Astrocyte (in vitro differentiated cells and primary cell): ENCODE measurements at places on chromosomes 12 and 14.

DNA sequence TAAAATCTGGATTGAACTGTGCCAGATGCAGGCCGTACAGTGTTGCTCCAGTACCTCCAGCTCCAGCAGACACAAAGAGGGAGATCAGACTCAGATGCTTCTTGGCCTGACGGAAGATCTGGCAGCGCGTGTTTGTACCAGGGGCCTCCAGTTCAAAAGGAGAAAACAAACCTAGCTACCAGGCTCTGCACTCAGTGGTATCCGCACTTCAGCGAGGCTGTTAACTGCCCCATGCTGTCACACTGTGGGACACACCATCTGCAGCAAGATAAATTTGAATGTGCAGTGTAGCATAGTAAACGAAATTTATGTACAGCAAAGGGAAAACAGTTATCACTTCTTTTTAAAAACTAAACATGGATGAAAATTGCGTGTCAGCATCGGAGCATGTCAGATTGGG lies 5.1 kb downstream of the DYNC1H1 start:
- no peak for DNase-seq

- no peak for DNase-seq
These were observed 189.1 kb downstream of the PIWIL1 start for GRCh38 chr12:130526813-130527212.

DNA sequence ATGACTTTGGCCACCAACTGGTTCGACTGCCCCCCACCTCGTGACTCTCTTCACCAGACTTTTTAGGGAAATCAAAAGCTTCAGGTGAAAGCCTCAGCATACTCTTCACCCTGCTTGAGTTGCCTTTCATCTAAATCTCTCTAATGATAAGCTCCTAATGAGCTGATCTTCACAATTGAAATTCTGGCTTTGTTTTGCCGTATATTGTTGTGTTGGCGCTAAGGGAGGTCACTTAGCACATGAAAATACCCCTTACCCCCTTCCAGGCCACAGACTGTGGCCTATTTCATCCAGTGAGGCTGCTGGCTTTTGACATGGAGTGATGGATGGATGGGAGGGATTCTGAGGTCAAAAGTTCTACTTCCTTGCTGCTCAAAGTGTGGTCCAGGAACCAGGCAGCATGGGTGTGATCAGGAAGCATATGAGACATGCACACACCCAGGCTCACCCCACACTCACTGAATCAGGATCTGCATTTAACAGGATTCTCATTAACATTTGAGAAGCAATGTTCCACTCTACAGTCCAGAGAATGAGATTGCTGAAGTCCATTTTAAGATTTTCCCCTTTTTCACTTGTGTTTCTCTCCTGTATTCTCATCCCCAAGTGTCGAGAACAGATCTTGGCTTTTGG lies 131.4 kb downstream of the DACT1 start:
- DNase-seq, result no peak

DNA sequence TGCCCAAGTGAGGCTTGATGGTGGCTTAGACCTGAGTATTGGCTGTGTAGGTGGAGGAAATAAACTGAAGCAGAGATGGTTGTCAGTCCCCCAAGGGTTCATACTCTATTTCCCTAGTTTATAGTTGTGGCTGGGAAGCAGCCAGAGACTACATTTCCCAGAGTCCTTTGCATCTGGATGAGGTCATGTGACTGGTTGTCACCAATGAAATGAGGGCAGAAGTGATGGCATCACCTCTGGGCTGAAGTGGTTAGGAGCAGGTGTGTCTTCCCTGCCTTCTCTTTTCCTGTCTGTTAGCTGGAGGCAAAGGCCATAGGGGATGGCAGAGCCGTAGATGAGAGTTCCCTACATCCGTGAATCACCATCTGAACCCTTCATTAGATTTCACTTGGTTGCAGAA lies 16.3 kb upstream of the NOS1 start:
- no peak for DNase-seq

GRCh38 chr14:30223385-30223785 lies 295.7 kb upstream of the PRKD1 start:
- peak; percentile 91 for DNase-seq

DNA sequence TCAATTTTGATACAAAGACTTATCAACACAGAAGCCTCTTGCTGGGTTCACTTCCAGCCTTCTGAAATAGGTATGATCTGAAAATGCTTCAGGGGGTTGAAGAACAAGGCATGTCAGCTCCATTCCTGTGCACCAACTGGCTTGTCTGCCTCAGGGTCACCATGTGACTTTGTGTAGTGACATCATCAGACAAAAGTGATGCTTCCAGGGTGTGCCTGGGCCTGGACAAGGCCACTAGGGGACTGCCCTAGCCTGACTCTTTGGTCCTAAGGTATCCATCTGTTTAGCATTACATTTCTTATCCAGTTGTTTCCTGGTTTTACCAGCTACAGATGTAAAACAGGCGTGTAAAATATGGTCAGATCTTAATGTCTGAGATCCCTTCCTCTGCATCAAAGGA lies 155.6 kb downstream of the CAND1 start:
- DNase-seq, result no peak

DNA sequence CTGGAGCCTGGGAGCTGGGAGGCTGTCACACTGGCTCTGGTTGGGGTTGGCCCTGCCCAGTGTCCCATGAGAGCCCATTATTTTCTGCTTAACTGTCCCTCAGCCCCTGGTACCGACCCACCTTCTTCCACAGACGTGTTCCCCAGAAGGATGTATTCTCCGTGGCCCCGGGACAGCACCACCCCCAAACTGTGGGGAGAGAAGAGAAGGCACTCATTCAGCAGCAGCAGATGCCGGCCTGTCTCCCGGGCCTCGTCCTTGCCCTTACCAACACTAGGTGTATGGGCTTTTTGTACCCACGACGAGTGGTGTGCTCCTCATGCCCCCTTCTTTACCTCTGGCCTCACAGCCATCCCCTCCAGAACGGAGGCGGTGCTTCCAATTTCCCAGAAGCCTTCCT lies 38.1 kb downstream of the LRTM2 start:
- no peak for DNase-seq

GRCh38 chr12:115090783-115091182 lies 406.8 kb upstream of the TBX3 start:
- no peak for DNase-seq

DNA sequence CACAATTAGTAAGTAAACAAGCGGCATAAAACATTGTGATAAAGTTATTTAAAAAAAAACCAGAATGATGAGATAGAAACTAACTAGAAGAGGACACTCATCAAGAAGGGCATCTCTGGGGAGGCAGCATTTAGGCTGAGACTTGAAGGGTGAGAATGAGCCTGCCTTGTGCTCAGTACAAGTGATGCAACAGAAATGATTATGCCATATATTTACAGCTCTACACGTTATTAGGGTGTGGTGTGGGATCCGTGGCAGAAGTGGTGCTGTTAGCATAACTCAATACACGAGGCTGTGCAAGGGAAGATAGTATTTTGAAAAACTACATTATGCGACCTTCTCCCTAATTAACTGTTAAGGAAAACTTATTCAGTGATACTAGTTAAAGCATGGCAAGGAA lies 178.5 kb upstream of the ATF7IP start:
- no peak for DNase-seq

GRCh38 chr14:39621678-39622077 lies 189.4 kb upstream of the FBXO33 start:
- DNase-seq, result no peak

GRCh38 chr14:50783563-50783962 lies 47.4 kb downstream of the NIN start:
- DNase-seq, result no peak

- DNase-seq, result peak; percentile 96
These were observed 192.9 kb downstream of the NUAK1 start for GRCh38 chr12:105945880-105946279.

GRCh38 chr12:109612975-109613502 lies 39.4 kb downstream of the MVK start:
- no peak for DNase-seq

DNA sequence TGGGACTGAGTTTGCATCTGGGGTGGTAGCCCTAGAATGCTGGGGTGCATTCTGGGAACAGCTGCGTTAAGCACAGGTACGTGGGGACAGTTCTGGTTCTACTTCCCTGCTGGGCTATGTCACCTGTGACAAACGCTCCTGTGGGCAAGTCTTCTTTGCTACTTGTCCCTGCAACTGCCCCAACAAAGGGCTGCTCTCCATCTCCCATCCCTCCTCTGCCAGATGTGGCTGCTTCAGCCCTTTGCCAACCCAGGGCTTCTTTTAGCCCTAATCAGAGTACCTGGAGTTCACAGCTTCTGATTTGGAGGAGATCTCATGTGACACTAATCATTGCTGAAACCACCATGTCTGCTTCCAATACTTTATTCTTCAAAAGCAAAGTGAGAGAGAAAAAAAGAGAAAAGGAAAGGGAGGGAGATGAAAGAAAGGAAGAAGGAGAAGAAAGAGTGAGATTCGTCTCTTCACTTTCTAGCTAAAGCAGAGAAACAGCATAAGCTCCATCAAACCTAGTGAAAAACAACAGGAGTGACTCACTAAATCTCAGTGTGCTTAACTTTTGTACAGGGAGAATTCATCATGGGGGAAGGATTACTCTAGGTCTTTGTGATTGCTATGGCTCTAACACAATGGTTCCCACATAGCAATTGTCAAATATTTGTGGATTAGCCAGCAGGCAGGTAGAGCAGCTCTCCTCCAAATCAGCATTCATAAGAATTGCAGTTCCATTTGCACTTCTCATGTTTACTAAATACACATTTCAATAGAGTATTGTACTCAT lies 174.8 kb downstream of the LRIG3 start:
- no peak for DNase-seq

GRCh38 chr14:59782760-59783159 lies 87.8 kb downstream of the RTN1 start:
- DNase-seq, result no peak

DNA sequence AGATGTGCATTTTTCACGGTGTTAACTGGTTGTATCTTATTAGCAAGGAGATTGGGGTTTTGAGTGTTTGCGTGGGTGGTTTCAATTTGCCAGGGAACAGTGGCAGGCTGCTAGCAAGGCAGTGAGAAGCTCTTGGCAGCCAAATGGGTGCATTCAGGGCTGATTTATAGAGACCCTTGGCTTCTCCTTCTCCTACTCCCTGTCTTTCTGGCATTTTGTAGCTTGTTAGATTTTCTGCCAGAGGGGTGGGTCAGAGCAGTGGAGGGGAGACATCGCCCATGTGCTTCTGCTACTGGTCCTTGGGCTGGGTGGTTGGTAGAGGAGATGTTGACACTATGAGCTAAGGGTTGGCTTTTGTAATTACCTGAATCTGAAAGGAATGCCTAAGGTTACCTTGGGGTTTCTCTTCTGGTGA lies 9.6 kb downstream of the CALM1 start:
- DNase-seq, result no peak

- DNase-seq, result no peak
These were observed 15.1 kb upstream of the DUSP16 start for GRCh38 chr12:12577786-12578185.

DNA sequence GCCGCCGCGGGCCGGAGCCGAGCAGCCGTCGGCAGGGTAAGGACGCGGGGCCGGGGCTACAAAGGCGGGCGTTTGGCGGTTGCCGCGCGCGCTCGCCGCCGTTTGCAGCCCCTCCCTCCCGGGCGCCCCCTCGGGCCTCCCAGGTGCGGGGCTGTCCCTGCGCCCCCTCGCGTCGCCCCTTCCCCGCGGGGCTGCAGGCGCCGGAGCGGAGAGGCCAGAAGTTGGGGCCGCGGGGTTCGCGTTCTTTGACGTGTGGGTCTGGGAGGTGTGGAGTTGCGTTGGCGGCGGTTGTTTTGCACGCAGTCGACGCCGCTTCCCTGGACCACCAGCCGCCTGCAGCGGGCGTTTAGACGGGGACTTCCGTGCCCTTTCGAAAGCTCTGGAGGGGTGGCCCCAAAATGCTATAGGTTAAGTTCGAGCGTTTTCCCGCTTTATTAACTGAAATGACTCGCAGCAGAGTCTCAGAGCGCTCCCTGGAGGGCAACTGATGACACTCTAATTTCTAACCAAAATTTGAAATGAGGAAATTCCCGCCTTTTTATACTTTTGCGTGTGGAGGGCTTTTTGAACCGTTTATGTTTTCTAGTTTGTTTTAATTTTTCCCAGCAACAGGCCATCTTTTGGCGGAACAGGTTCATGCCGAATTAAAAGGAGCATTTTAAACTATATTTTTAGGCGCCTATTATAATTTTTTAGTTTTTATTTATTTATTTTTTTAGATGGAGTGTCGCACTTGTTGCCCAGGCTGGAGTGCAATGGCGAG lies 902 bp downstream of the TMPO start:
- DNase-seq, result peak; percentile 56

DNA sequence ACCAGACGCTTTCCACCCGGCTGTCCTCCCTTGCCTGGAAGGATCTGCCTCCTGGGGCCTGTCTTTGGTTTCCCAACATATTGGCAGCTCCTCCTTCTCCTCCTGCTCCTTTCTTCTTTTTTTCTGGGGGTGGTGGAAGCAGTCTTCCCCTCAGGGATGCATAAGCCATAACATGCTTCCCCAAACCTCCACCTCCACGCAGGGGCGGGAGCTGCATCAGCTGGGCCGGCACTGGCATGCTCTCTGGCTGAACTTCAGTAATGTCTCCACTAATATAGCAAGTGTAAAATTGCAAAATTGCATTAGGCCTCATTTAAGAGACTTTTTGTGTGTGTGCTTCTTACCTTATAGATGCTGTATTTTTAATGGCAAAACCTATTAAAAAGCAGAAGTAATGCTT lies 58.6 kb downstream of the GLT1D1 start:
- DNase-seq, result no peak

DNA sequence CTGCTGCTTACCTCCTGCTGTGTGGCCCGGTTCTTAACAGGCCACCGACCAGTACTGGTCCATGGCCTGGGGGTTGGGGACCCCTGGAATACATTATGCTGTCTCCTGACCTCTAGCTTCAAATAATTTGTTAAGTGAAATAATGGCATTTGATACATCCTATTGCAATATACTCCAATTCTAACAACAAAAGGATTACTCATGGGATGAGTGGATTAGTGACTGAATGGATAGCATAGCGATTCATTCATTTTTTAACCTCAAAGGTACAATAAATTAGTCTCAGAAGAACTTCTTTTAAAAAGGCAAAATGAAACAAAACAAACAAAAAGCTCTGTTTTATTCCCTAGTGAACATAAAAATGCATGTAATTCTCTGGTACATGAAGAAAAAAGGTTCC lies 147.9 kb upstream of the PKP2 start:
- no peak for DNase-seq

- no peak for DNase-seq
These were observed 4.5 kb upstream of the GMFB start for GRCh38 chr14:54493293-54493692.

DNA sequence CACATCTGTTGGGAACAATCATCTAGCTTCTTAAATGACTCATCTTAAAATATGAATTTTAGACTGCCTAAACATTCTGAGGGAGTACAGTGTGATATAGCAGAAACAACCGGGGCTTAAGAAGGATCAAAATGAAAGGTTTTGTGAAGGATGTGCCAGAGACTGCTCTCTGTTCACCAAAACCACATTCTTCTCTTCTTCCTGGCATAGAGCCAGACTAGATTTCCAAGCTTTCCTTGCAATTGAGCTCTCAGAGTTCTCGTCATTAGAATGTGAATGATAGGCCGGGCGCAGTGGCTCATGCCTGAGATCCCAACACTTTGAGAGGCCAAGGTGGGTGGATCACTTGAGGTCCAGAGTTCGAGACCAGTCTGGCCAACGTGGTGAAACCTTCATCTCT lies 94.5 kb downstream of the LRRIQ1 start:
- peak; percentile 1 for DNase-seq

GRCh38 chr14:95303552-95303951 lies 16.2 kb downstream of the CLMN start:
- DNase-seq, result no peak

- no peak for DNase-seq
These were observed 115.0 kb downstream of the RPAP3 start for GRCh38 chr12:47590771-47591360.
